ENCODE measurements at places on chromosomes 13 and 19.

DNA sequence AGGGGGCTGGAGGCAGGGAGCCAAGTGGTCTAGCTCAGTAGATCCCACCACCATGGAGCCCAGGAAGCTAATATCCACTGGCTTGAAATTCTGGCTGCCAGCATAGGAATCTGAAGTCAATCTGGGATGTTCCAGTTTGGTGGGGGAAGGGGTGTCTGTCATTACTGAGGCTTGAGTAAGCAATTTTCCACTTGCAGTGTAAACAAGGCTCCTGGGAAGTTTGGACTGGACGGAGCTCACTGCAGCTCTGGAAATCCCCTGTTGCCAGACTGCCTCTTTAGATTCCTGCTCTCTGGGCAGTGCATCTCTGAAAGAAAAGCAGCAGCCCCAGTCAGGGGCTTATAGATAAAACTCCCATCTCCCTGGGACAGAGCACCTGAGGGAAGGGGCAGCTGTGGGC, 349.2 kb upstream of the KLHL1 start:
- H3K27me3 ChIP-seq, result no peaks in the 10 kb centered on the region
- no peaks in the 10 kb centered on the region for H3K36me3 ChIP-seq
- DNase-seq, result no peak
- H3K4me1 ChIP-seq, result no peaks in the 10 kb centered on the region
- H3K4me3 ChIP-seq, result no peak overlapping the region
- H3K27ac ChIP-seq, result no peak overlapping the region

DNA sequence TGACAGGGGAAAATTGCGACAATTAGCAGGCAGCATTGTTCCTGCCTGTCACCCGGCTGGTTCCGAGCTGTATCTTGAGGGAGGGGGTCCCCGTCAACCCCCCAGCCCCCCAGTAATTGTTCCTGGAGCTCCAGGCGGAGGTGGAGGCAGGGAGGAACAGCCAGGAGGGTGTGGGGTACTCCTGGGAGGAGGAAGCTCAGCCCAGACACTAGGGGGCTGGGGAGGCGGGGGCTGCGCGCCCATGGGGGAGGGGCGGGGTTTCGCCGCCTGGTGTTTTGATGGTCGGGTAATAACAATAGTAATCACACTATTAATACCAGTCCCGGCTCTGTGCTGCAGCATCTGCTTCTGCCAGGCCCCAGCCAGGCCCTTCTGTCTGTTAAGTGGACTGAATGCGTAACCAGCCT, 8.6 kb downstream of the NPAS1 start:
- peaks cover 1% of the 10 kb centered on the region for H3K4me1 ChIP-seq
- H3K27me3 ChIP-seq, result peaks cover 10% of the 10 kb centered on the region

DNA sequence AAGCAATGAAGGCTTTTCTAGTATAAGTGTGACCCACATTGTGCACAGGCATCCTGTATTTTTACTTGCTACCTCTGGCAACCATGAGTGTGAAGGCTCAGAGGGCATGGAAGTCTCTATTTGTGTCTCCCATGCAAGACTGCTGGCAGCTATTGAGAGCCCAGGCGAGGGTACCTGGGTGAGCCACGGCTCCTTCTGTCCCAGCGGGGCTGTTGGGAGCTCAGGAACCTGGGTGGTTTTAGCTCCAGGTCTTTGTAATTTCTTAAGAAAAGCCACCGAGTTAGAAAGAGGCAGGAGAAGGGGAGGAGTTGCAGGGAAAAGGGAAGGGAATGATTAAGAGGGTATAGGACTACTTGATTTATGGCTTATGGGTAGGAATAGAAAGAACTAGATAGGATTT, 190.4 kb upstream of the SOX1 start:
- no peaks in the 10 kb centered on the region for H3K27me3 ChIP-seq
- no peak overlapping the region for H3K27ac ChIP-seq
- no peaks in the 10 kb centered on the region for H3K36me3 ChIP-seq
- H3K4me1 ChIP-seq, result no peaks in the 10 kb centered on the region

DNA sequence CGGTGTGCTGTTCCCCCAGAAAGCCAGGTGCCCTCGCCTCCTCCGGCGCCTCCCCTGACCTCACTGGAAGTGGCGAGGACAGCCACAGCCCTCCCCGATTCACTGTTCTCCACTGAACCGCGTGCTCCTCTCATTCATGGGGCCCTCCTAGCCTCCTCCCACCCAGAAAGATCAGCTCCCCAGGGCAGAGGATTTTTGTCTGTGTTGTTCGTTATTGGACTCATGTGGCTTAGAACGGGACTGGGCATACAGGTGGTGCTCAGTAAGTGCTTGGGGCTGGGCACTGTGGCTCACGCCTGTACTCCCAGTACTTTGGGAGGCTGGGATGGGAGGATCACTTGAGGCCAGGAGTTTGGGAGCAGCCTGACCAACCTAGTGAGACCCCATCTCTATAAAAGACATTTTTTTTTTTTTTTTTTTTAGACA, 3.8 kb downstream of the PRTN3 start:
- peaks cover 11% of the 10 kb centered on the region for H3K4me1 ChIP-seq
- no peaks in the 10 kb centered on the region for H3K27me3 ChIP-seq
- H3K36me3 ChIP-seq, result no peaks in the 10 kb centered on the region
- no peak overlapping the region for H3K27ac ChIP-seq
- no peak for DNase-seq

DNA sequence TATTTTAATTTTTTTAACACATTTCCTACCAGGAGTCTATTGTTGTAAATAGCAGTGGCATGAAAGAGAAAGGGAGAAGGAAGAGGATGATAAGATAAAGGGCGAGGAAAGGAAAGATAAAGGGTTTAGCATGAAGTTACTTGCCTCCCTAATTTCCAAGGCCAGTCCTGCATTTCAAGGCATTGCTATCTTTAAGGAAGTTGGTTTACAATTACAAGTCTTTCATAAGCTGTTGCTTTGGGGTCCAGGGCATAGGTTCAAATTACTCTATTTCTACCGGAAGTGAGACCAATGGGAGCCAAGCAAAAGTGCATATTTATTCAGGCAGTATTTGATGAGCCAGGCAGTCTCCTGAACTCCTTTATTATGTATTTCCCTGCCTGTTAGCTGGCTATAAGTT, 27.7 kb upstream of the UBL3 start:
- no peak overlapping the region for H3K27ac ChIP-seq
- no peak overlapping the region for H3K4me3 ChIP-seq
- H3K36me3 ChIP-seq, result no peaks in the 10 kb centered on the region
- no peak for DNase-seq
- no peaks in the 10 kb centered on the region for H3K4me1 ChIP-seq
